ELR (cell line): ENCODE measurements at places on chromosomes 7 and 10.

DNA sequence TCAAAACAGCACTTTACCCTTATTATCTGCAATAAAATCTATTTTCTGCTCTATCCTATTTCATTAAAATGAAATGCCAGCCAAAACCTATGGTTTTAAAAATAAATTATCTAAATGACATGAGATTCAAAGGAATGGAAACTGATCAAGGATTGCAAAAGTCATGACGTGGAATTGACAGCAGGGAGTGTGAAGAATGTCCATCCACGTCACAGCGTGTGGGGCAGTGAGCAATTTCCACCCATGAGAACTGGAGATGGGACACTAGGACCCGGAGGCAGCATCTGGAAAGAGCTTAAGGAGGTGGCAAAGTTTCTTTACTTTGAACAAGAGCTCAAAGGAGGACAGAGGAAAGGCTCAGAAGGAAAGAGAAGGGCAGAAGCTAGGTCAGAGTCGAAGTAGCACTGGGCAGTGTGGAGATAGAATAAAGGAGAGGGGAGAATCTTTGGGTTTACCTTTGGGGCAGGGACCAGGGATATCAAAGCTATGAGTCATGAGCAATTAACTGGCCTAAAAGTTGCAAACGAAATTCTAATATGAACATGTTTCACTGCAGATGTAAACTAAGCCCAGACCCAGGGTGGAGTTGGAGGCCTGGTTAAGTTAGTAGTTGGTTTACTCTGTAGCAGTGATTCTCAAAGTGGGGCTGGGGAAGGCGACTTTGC is 24.9 kb upstream of the STK17A start:
- DNase-seq, result no peak

GRCh38 chr10:61835946-61836887 is 65.3 kb upstream of the ARID5B start:
- peak; percentile 61 for DNase-seq

GRCh38 chr7:101522021-101522420 is 107.1 kb downstream of the MYL10 start:
- no peak for DNase-seq

- peak; percentile 54 for DNase-seq
Measured at GRCh38 chr10:131961777-131962662, 19.7 kb downstream of the BNIP3 start.

- no peak for DNase-seq
Measured at GRCh38 chr7:29318853-29319718, 124.5 kb downstream of the CHN2 start.

DNA sequence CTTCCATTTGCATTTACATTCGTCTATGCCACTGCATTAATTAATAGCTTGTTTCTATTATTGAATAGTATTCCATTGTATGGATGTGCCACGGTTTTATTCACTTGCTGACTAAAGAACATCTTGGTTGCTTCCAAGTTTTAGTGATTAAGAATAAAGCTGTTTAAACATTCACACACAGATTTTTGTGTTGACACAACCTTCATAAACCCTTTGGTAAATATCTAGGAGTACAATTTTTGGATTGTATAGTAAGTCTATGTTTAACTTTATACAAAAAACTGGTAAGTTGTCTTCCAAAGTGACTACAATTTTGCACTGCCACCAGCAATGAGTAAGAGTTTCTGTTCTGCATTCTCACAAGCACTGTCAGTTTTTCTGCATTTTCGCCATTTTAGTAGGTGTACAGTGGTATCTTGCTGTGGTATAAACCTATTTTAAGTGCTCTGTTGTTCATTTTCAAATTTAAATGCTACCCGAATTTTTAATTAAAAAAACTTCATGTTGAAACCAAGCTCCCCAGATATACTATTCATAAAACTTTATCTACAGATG is 121.4 kb downstream of the RNF133 start:
- no peak for DNase-seq

DNA sequence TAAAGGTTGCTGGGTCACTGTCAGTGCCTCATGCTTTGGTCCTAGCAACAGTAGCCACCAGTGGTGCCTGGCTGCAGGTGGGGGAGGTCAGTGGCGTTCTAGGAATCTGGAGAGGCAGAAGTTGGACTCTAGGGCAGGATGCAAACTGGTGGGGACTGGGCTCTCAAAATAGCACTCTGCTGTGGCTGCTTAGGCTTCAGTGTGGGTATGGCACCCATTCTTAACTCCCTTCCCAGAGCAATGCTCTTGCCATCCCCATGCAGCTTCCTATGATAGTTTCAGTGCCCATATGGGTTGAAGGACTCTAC is 330.8 kb downstream of the PCDH15 start:
- no peak for DNase-seq

DNA sequence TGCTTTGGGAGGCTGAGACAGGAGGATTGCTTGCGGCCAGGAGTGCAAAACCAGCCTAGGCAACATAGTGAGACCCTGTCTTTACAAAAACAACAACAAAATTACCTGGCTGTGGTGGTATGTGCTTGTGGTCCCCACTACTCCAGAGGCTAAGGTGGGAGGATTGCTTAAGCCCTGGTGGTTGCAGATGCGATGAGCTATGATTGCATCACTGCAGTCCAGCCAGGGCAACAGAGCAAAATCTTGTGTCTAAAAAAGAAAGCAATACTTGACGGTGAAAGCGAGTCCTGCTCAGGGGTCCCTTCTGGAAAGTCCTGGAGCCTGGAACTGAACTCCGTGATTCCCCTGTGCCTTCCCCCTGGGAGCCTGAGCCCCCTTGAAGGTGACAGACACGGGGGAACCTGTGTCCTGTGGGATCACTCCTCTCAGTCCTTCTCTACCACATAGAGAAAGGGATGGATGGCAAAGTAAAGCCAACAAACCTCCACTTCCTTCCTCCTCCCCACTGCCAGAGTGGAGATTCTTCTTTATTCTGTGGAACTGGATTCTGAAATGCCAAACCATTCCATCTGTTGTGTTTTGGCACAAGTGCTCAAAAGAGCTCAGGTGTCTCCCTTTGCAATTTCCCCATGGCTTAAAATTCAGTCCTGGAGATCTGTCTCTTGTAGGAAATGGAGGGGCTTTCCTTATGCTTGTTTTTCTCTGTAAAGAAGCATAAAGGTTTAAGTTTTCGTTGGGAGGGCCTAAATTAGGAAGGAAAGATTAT is 50.6 kb downstream of the KIAA1217 start:
- DNase-seq, result no peak
